Glomerular endothelial cell (primary cell): ENCODE measurements at places on chromosomes 5 and 9. TPM values are rescaled to one million over a fixed set of nuclear protein-coding genes. Genes with fewer than 3 reads are reported as not detected.

DNA sequence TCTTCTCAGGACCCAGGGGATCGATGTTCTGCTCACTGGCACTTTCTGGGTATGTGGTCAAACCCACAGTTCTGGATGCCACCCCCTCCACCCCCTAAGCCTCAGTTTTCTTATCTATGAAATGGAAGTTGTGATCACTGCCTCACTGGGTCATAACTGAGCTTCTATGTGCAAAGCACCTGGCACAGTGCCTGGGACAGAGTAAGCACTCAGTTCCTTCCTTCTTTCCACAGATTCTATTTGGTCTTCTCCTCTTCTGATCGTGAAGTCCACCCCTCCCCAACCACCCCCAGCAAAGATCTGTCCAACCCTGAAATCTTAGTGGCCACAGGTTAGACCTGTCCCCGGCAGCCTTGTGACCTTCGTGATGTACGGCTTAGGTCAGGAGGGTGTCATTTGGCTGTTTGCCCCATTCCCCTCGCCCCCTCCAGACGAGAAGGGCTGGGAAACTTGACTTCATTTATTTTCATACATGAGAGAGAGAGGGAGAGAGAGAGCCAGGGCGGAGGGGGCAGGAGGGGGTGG, 181.4 kb downstream of the FGF18 start:
- DNase-seq: no peak

- DNase-seq: no peak
Measured at GRCh38 chr9:31071606-31072286, 1312.7 kb upstream of the ACO1 start.

GRCh38 chr9:18238254-18238653, 235.7 kb upstream of the ADAMTSL1 start:
- peak; percentile 74 for DNase-seq

GRCh38 chr5:129249886-129250285, 155.3 kb downstream of the ISOC1 start:
- no peak for DNase-seq

The SHC3 gene
- total RNA-seq: 4.5 and 7.3 TPM in 2 replicates

DNA sequence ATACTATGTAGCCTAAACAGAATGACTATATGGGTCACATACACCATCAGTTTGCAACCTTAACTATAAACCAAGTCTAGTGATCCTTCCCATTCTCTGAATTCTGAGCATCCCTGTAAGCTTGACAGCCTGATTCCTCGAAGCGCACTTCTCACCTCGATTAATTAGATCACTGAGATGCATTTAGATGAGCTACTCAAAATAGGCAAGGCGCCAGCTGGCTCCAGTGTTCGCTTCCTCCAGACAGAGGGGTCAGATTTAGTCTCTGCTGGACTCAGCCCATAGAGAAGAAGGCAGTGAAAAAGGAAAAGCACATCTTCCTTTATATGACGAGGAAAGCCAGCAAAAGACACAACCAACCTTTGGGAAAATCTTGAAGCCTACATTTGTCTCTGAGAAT, 371.5 kb downstream of the MLLT3 start:
- no peak for DNase-seq

The APC gene
- total RNA-seq: 43.4 and 53.7 TPM in 2 replicates

- DNase-seq: peak; percentile 56
Measured at GRCh38 chr9:35553670-35554543, 51.2 kb upstream of the TESK1 start.

The SMIM33 gene
- not detected in 2 replicates for total RNA-seq

- DNase-seq: no peak
Measured at GRCh38 chr9:75039009-75039408, 10.9 kb upstream of the CARNMT1 start.

DNA sequence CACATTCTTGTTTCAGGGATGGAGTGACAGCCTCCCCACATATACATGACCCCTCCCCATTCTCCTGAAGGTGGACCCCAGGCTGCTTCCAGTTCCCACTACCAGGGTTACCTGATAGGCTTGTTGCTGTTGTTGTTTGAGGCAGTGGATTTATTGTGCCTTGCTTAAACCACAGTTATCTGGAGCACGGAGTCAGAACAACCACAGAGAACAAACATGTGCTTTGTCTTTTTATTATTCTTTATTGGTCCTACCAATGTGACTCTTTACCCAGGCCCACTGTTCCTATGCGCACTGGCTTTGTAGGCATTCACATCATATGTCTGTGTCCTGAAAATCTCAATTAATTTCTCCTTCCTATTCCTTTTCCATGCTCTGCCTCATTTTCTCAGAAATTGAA, 41.2 kb upstream of the IPPK start:
- no peak for DNase-seq
